NCI-H510A treated with DMSO at 0.1 percent for 48 hours (cell line): ENCODE measurements at places on chromosomes 5 and 9.

DNA sequence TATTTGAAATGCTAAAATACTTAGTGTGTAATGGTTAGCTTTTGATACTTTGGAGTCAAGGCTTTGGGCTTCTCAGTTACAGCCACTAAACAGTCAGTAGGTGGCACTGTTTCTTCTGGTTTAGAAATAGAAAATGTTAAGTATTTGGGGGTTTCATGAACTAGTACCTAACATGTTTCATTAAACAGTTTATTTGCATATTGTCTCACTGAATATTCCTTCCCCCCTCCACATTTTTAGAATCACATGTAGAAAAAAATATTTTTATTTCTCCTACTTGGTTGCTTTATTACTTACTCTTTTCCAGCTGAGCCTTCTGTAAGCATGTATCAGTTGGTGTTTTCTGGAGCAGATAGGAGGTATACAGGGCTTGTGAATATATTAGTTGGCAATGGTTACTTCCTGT is 48.0 kb downstream of the IPO11 start:
- DNase-seq: peak; percentile 54

DNA sequence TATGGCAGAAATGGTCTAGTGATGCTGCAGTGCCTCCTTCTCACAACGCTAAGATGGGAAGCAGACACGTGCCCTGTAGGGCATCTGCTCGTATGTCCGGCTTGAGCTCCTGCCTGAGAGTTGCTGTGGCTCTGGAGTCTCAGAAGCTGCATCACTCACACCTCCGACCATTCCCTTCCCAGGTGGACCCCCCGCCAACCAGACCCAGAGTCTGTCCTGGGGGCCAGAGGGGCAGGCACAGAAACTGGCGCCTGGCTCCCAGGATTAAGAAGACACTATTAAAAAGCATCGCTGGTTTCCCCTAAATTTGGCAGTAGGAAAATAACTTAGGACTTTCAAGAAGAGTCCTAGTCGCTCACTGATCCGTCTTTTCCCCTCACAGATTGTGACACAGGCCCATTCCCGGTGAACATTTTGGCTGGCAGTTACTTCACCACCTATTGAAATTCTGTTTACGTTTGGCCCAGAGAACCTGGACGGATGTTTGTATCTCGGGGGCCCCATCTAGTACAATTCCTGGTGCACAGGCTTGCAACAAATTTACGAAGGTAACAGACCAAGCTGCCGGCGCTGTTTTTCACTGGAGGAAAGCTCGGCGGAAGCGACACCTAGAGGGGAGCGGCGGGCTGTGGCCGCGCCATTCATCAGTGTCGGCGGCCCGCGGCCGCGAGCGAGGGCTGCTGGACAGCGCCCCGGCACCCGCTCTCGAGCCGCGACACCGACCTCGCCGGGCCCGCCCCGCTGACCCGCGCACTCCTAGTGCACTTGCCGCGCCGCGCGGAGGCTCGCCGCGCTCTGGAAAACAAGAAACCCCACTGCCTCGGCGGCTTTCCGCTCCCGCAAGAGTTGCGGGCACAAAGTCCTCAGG is 1.6 kb downstream of the FSTL4 start:
- peak; percentile 45 for DNase-seq

DNA sequence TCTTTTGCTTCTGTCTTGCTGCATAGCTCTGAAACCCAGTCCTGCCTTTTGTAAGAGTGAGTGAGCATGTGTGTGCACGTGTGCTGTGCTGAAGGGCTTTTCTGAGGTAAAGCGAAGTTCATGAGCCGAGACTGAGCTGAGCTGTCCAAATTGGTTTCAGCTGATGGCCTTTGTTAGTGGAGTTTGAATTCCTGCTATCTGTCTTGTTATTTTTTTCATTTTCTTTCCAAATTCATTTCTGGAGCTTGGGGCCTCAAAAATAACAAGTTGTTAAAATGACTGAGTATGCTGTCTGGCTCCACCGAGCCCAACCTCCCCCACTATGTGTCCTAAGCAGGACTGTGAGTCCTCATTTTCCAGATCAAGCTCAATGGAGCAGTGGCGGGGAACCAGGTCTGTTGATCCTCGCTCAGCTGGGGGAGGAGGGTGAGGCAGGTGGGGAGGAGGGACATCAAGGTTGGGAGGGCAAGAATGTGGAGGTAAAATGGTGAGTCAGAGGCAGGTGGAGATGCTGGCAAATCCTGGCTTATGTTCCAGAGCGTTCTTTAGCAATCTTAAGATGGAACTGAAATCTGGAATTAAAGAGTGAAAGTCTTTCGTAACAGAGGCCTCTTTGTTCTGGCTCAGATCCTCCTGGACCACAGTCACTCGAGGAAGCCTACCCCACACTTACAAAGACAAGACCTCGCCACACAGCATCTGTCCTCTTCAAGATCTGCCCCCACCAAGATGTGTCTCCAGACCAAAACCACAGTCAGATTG is 63.9 kb downstream of the SREK1 start:
- DNase-seq: no peak

DNA sequence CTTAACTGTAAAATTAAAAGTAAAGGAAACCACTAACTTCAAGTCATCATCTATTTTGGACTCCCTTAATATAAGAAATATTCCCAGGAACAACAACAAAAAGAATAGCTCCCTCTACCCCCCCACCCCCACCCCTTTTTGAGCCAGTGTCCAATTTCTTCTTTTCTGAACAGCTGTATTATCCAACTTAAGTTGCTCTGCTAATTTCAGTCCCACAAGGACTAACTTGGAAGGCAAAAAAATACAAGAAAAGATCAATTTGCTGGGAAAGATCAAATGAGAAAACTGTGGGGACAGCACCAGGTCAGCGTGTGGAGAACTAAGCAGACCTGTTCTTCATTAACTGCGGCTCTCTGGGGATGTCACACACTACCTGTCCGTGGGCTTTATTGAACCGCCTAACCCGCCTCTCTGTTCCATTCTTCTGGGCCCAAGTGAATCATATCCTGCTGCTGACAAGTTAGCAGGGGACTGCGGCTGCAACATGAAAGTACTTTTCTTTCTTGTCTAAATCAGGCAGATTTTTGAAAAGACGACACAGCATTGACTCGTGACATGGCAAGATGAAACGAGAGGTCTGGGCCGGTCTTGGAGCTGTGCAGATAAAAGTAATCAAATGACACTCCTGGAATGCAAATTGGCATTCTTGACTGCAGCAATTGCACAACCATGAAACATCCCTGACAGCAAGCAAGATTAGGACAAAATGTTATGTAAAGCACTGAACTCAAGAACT is 2.7 kb downstream of the BNC2 start:
- DNase-seq: no peak

DNA sequence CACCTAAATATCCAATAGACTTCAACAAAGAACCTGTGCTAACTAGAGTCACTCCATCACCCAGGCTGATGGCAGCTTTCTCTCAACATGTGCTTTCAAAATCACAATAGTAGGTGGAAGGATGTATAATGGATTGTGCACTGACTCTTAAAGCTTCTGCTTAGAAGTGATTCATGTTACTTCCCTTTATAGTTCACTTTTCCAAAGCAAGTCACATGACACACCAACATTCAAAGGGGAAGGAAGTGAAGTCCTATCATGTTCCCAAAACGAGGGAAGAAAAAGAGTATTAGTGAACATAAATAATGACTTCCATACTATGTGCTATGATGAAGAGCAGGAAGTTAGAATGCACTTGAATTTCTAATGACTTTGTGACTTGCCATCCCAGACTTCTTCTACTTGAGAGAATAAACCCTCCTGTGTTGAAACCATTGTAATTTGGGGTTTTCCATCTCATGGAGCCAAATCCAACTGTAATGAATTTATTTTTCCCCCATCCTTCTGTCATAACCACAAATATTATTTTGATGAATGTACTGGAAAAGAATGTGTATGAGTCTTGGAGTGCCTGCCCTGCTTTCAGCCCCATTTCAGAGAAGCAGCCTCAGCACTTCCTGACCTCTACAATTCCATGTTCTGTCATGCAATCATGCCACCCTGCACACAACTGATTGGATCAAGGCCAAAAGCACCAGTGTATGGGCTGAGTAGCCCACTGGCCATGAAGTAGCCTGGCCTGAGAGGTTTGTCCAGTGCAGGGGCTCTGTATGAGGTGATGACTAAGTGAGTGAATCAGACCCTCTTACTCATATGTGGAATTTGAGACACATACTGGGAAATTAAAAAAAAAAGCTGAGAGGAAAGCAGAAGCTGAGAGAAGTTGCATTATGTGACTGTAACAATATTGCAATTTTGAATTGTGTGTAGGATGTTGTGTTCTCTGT is 525.9 kb upstream of the CLINT1 start:
- no peak for DNase-seq

GRCh38 chr5:18544421-18544820 is 910.2 kb downstream of the TAF11L14 start:
- no peak for DNase-seq

- DNase-seq: no peak
Observed at GRCh38 chr5:181164076-181164952, 16.9 kb downstream of the OR2V2 start.

DNA sequence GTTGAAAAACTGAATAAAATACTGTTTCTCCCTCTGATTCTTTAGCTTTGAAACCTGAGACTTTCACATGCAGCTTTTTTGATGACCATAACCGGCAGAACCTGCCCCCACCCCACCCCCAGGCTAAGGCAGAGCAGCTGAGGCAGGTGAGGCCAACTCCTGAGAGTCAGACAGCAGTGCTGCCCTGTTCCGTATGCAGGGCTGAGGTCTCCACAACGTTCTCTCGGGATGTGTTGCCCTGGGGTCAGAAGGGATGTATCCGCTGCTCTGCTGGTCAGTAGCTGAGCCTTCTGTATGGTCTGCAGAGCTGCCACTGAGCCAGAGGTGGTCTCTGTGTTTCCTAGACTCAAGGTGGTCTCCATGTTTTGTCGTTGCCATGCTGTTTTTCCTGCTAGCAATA is 190.5 kb downstream of the AOPEP start:
- peak; percentile 82 for DNase-seq

DNA sequence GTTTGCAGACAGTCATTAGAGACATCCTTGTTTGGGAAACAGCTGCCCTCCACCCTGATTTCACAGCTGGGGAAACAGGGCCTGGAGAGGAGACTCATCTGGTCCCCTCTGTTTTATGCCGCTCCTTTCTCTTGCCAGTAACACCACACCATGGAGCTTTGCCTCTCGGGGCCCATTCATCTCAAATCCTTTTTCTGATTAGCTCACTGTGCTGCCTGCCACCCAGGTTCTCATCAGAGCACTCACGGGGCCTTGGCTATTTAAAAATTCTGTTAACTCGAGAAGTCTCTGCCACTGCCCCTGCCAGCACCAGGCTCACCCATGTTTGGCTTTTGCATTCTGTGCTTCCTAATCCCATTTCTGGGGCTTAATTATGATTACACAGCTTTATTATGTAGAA is 36.8 kb upstream of the C5orf58 start:
- no peak for DNase-seq

DNA sequence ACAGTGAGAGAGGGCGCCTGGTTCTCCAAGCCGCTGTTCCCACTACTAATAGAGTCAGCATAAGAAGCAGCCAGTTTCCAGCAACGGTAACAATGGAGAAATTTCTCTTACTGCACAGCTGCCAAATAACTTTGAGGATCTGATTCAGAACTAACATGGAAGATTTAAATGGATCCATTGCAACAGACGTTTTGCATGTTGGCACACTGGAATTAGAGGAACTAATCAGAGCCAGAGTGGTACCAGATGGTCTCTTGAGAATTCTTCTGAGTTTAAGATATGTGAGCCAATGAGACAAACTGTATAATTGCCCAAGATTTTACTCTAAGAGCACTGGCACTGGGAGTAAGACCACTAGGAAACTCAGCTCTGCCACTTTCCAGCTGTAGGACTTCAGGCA is 186.5 kb downstream of the EFNA5 start:
- DNase-seq: no peak

GRCh38 chr9:17837965-17838364 is 259.1 kb downstream of the SH3GL2 start:
- DNase-seq: no peak

GRCh38 chr5:134079748-134080581 is 34.5 kb upstream of the TCF7 start:
- DNase-seq: no peak

- DNase-seq: no peak
Observed at GRCh38 chr5:133905424-133905823, 63.0 kb downstream of the C5orf15 start.

- no peak for DNase-seq
Observed at GRCh38 chr9:106052166-106052565, 357.8 kb downstream of the TMEM38B start.

GRCh38 chr5:171449426-171449825 is 30.0 kb downstream of the FGF18 start:
- DNase-seq: no peak

GRCh38 chr5:88787856-88788255 is 95.1 kb downstream of the MEF2C start:
- DNase-seq: no peak

- DNase-seq: no peak
Observed at GRCh38 chr5:138664276-138664943, 88.8 kb upstream of the CTNNA1 start.

DNA sequence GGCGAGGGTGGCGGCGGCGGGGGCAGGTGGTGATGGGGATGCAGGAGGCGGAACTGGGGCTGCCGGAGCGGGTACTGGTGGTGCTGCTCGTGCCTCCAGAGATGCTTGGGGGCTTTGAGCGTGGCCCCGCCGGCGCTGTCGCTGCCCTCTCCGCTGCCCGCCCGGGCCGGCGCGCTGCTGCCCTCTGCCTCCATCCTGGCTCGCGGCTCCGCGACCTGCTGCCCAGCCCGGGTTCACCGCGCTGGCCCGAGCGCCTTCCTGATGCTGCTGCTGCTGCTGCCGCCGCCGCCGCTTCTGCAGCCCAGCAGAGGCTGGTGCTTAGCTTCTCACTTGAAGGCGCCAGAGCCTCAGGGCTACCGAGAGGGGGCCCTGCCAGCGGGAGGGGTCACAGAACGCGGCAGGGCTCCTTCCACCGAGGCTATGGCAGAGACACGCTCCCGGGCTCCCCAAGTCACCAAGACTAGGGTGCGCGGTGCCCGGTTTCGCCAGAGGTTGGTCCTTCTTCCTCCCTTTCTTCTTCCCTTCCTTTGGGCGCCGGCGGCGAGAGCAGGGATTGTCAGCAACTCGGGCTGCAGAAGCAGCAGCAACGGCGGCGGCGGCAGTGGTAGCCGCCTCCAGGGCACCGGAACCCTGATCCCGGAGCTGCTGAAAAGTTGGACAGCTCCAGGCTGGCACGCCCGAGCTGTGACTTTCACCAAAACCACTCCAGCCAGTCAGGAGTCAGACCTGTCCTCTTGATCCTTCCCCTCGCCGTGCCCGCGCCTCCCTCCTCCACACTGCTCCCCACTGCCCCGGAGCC is at the start of gene PDE4D:
PDE4D (minus strand) TSS at position 298 of the 799 bp plus-strand sequence.
- no peak for DNase-seq

- DNase-seq: no peak
Observed at GRCh38 chr5:112125903-112126302, 293.2 kb downstream of the EPB41L4A start.

GRCh38 chr9:122119166-122119521 is 26.0 kb upstream of the TTLL11 start:
- no peak for DNase-seq

- no peak for DNase-seq
Observed at GRCh38 chr5:173240091-173241050, 5.4 kb upstream of the NKX2-5 start.

DNA sequence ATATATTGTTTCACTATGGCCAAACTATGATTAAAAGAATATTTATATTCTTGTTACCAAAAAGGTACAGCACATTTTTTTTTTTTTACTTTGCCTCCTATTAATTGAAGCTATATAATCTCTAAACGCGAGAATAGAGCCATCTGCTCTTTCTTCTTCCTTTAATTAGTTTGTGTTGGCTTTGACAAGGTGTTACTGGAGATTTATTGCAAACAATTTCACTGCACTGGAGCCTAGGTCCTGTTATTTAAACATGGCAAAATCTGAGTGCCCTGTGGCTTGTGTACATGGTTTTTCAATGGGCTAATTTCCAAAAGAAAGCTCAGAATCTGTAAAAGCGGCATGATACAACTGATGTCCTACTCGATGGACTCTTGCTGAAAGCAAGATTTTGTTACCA is 40.8 kb upstream of the GABRG2 start:
- DNase-seq: no peak
